NCI-H2171 treated with DMSO at 0.1 percent for 48 hours (cell line): ENCODE measurements at places on chromosomes 16 and 17.

DNA sequence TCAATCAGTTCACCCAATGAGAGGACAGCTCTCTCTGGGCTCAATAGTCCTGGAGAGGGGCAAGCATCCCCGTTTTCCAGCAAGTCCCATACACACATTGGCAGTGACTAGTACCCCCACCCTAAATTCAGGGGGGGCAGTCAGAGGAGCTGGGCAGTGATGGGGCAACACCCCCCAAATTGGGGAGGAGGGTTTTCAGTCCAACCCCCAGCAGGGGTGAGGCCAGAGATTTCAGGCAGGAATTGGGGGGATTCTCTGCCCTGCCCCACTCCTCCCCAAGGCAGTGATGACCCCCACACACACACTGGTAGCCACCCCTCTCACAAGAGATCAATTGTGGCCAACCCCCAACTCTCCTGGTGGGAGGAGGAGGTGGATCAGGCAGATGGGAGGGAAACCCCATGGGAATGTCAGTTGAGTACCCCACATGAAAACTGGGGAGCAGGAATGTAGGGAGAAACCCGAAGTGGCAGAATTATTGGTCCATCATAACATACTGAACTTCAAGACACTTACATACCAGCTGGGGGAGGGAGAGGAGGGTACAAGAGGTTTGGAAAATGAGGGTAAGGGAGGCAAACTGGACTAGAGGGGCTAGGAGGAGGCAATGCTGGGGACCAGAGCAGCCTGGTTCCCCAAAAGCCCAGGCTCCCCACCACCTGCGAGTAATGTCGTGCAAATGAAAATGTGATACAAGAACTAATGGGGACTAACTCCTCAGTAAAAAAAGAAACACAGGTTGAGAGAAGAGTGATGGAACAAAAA is 3.1 kb downstream of the VAMP2 start:
- DNase-seq = no peak

DNA sequence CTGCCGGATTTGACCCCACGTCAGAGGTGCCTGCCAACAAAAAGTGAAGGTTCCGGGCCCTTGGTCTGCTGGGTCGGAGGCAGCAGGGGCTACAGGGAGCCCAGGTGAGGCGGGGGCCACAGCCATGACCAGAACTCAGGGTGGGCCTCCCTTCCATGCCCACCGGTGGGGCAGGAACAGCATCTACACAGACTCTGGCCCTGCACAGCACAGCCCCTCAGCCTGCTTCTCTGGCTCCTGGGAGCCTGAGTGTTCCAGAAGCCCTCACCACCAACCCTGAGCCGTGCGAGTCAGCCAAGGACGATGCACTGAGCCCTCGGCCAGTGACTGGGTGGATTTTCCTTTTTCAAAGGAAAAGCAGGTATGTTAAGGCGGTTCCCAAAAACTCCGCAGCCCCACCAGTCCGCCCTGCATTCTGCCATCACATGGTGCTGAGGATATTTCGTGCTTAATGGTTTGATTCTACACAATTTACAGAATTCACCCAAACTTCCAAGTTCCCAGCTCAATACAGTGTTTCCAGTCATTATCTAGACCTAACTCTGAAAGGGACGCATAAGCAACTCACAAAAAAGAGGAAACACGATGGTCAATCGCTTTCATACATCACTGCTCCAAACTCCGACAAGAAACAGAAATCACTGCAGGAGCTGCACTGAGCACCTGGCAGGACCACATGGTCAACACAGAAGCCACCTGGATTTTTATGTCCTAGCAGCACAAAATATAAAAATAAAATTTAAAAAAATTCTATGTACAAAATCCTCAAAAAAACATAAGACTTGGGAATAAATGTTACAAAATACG is 19.4 kb upstream of the C16orf95 start:
- DNase-seq = no peak

- DNase-seq = no peak
Measured at GRCh38 chr17:31882571-31882970, 18.9 kb downstream of the UTP6 start.

- DNase-seq = no peak
Measured at GRCh38 chr17:6517062-6517461, 39.3 kb downstream of the PITPNM3 start.

DNA sequence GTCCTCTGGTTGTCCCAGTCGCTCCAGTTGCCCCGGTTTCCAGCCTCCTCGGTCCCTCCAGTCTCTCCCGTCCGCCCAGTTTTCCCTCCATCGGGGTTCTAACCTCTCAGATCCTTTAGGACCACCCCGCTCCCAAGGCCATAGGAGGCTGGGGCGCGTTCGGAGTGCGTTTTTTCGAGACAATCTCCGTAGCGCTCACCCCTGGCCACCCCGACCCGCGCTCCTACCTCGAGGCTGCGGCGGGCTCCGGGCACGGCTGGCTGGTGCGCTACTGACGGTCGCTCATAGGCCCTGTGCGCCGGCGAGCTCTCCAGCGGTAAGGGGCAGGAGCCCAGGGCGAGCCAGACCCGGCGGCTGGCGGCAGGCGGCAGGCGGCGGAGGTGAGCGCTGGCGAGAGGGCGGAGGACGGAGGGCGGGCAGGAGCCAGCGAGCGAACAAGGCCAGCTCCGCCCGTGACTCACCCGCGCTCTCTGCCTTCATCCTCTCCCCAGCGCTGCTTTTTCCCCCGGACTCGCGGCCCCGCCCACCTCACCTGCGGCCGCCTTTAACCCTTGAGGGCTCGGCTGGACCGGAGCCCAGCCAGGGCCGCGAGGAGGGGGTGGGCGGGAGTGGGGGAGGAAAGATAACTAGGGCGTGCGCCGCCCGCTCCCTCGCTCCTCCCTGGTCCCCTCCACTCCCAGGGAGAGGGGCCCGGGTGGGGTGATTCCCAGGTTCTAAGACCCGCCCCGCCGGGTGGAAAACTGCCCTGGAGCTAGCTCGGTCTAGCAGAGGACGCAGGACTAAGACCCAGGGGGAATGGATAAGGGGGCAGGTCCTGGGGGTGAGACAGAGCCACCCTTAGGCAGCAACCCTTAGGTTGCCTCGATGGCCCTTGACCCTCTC is at the start of gene SP6:
Gene SP6 (minus strand): TSS at position 472 of the 882 bp plus-strand sequence. CDS start 2,734 bp downstream, outside the sequence.
- peak; percentile 71 for DNase-seq

DNA sequence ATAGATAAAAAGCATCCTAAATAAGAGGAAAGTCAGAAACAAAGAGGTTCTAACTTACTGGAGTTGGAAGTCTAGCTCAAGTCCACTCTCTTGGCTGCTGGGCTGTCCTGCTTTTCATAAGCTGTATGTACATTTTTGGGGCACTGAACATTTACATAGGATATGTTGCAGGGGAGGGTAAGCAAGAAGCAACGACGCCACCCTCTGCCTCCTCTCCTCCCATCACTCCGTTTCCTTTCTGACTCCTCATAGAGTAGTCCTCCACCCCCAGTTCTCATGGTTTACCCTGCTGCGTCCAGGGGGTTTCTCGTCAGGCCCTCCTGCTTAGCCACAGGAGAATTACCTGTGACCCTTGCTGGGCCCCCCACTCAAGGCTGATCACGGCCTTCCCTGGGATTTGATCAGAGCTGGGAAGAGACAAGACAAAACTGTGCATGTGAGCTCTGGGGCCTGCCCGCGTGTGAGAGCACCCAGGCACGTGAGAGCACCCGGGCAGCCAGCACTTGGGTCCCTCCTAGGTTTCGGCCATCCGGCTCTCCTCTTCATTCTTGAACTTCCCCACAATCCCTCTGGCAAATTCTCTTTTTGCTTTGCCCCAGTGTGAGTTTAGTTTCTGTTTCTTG is 37.1 kb downstream of the TMEM11 start:
- no peak for DNase-seq

GRCh38 chr17:79980246-79981043 is 55.2 kb downstream of the TBC1D16 start:
- DNase-seq = no peak

DNA sequence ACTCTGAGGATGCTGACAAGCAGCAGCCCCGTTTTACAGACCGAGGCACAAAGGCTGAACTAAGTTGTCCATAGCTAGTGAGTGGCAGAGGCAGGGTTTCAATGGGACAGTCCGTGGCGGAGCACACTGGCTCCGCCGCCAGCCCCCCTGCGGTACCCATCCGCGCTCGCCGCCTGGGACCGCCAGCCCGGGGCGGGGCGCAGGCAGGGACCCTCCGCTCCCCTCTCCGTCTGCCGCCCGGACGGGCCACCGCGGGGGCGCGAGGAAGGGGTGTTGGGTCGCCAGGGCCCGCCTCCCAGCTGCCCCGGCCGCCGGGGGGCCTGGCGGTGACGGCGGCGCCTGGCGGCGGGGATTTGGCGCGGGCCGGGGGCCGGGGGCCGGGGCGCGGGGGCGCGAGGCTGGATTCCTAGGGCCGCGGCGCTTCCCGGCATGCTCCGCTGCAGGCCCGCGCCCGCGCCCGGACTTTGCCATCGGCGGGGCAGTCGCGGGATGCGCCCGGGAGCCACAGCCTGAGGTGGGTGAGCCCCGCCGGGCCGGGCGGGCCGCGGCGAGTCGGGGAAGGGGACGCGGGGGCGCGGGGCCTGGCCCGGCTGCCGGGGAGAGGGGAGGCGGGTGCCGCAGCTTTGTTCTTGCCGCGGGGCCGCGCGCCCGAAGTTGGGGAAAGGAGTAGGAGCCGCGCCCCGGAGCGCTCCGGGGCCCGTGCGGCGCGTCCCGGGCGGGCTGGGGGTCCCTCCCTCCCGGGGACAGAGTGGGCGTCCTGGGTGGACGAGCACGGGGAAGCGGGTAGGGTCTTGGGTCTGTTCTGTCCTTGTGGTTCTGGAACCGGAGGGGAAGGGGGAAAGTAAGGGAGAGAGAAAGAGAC is at the start of gene TMEM98:
Gene TMEM98 (plus strand): TSS at position 430 of the 862 bp plus-strand sequence. CDS start 3,376 bp downstream, outside the sequence.
- DNase-seq = peak; percentile 22

DNA sequence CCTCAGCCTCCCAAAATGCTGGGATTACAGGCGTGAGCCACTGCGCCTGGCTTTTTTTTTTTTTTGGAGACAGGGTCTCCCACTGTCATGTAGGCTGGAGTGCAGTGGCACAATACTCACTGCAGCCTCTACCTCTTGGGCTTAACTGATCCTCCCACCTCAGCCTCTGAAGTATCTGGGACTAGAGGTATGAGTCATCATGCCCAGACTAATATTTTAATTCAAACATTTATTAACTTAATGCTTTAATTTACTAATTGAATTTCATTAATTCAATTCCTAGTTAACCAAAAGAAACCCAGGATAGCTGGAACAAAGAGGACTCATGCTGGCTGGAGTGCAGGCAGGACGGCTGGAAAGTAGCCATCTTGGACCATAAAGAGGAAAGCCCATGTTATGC is 14.0 kb upstream of the KPNB1 start:
- no peak for DNase-seq

DNA sequence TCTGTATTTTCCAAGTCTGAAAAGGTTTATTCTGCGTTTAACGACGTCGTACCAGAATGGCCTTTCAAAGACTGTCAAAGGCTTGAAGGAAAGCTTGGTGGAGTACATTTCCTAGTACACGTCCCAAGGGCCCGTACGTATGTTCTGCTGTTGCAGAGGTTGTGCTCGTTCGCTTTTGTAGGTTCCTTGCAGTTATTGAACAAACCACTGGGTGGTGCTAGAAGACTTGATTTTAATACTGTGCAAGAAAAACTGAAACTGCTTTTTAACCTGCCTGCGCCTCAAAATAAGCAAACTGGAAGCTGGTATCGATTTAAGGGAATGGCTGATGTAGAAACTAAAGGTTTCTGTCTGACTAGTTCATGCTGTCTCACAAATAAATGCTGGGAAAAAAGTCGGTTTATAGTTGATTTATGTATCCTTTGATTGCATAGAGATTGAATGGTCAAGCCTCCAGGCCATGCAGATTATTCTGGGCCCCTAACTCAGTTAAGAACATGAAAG is 54.6 kb downstream of the USP10 start:
- DNase-seq = peak; percentile 97

DNA sequence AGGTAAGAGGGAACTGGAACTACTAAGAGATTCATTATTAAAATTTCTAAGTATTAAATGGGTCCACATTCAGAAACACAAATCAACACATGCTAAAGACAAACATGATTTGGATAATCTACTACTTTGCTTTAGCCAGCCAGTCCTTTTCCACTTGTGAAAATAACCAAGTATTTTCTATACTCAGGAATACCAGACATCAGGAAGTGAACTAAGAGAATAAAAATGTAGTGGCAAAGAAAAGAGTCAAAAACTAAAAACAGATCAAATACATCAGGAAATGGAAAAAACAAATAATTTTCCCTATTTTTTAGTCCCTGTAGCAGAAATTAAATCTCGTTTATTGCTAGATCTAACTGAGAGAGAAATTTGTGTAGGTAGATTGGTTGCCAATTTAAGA is 78.0 kb downstream of the MYO1D start:
- no peak for DNase-seq

- no peak for DNase-seq
Measured at GRCh38 chr17:2795441-2796163, 636 bp upstream of the RAP1GAP2 start.

GRCh38 chr16:67593288-67593687 is 31.0 kb downstream of the CTCF start:
- DNase-seq = no peak

- DNase-seq = peak; percentile 52
Measured at GRCh38 chr16:12504312-12504711, 299.4 kb downstream of the CPPED1 start.

- DNase-seq = no peak
Measured at GRCh38 chr17:36152639-36153120, 23.8 kb downstream of the TBC1D3B start.
